Stimulated activated CD4-positive, alpha-beta T cell treated with anti-CD3 and anti-CD28 coated beads, Interleukin-12 subunit alpha, Interleukin-12 subunit beta, amount 100 ng/mL, for 24 hours (primary cell): ENCODE measurements at places on chromosomes 2 and 18.
A peak's percentile ranks its signal among the peaks of the same experiment; 100 is the strongest.

DNA sequence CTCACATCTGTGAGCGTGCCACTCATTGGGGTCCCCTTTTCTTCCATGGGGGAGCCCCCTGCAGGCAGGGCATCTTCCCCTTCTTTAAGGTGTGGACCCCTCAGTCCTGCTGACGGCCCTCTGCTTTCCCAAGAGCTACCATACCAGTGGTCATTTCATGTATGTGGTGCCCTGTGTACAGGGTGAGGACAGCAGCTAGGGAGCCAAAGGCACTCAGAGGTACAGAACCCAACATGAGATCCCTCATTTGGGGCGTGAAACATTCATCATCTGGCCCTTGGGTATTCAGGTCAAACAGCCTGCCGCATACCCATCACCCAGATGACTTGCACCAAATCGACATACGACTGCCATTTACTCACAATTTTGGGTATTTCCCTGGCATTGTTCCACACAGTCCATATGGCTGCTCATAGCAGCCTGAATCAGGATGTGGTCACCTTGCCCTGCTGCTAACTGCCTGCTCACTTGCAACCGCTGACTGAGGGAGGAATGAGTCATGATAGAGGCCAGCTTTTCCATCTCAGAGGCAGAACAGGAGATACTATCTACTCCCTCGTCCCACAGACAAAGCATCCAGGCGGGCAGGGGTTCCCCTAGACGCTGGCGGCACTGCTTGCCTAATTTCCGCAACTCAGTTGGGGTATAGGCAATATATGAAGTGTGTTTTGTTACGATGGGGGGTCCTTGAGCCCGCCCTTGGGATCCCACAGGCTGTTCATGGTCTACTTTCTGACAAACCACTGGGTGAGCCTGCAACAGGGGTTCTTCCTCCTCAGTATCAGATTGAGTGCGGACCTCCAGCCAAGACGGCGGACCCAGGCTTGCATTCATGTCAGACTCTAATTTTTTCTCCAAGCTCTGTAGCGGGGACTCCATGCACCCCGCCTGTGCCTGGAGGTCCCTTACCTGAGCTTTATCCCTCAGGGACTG is 228.6 kb downstream of the SATB2 start:
- peak; percentile 6 for DNase-seq

GRCh38 chr18:59646228-59646962 is 50.8 kb downstream of the CCBE1 start:
- no peak for DNase-seq

DNA sequence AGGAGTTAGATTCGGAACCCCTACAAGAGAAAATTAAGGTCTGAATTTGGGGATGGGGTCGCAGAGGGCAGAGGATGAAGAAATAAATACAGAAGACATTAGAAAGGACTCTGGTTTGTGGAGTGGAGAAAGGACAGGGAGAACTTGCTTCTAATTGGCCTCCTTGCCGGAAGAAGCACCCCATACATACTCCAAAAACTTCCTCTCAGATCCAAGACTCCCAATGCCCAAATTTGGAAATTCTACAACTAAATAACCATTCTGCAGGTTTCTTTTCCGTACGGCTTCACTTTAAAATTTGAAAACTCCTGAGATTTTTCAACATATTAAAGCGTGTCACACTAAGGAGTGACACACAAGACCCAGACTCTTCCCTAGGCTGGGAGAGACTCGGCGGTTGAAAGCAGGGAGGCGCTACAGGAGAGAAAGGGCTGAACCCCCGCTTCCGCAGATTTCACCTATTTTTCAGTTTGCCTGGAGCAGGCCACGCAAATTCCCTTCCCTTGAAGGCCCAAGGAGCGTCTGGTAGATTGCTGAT is 478 bp downstream of the CLHC1 start:
- DNase-seq = no peak

GRCh38 chr2:66521291-66521922 is 86.5 kb downstream of the MEIS1 start:
- DNase-seq = no peak

DNA sequence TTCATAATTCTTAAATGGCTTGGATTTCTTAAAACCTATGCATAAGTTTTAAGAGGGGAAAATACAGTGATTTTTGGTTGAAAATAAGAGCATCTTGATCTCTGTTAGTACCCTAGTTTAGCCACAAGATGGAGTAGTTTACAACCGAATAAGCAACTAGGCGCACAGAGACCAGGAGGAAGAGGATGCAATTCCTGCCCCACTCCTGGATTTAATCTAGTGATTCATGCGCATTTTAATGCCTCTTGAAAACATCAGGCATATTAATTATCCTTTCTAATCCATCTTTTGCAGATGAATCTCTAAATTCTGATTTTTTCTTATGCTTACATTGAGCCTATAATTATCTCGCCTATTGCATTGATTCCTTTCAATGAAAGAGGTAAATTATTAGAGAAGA is 76.7 kb downstream of the MRPS9 start:
- no peak for DNase-seq

GRCh38 chr18:74946646-74947375 is 262.1 kb downstream of the PTGR3 start:
- no peak for DNase-seq

GRCh38 chr2:82690757-82691411 is 1768.2 kb downstream of the SUCLG1 start:
- no peak for DNase-seq

- DNase-seq = no peak
Observed at GRCh38 chr2:134107402-134107801, 146.5 kb upstream of the MGAT5 start.

GRCh38 chr2:207224791-207225482 is 59.2 kb upstream of the KLF7 start:
- peak; percentile 21 for DNase-seq

DNA sequence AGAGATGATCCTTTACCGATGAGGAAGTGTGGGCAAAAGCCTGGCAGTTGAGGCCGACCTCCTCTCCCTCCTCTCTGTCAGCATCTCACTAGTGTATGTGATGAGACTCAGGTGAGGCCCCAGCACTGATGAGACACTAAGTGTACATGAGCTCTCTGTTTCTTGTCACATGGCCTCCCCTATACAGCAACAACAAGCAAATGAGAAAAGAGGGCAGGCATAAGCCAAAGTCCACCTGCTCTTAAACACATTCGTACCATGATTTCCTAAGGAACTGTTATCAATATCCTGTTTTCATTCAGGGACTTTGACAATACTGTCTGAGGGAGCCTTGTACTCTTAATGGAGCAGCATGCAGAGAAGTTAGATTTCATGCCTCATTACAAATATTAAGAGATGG is 113.0 kb downstream of the CNTNAP5 start:
- no peak for DNase-seq

- no peak for DNase-seq
Observed at GRCh38 chr2:224997802-224998201, 44.5 kb downstream of the DOCK10 start.

GRCh38 chr2:39370101-39370500 is 67.0 kb downstream of the MAP4K3 start:
- no peak for DNase-seq

GRCh38 chr2:28809927-28810326 is 707 bp upstream of the SPDYA start:
- DNase-seq = no peak

- no peak for DNase-seq
Observed at GRCh38 chr2:168712053-168712452, 90.4 kb upstream of the NOSTRIN start.

- no peak for DNase-seq
Observed at GRCh38 chr18:62437235-62438017, 85.4 kb upstream of the ZCCHC2 start.

GRCh38 chr2:60405271-60405919 is 148.1 kb downstream of the BCL11A start:
- no peak for DNase-seq
